Trophoblast cell (in vitro differentiated cells and primary cell): ENCODE measurements at places on chromosomes 6 and 20.

DNA sequence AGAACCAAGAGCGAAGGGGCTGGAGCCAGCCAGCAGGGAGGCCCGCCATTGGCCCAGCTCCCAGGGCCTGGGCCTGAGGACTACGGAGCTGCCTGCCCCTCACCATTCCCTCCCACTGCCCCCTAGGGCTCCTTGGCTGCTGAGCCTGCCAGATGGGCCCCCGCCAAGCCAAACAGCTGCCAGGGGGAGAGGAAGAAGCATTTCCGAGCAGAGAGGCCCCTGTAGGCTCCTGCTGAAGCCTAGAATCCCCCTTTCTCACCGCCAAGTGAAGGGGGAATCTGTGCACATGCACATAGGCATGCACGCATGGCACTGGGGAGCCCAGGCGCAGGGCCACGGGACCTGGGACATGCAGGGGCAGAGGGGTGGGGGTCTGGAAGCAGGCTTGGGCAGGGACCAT, 28.5 kb upstream of the MRPS18A start:
- DNase-seq = no peak
- no peaks in the 10 kb centered on the region for H3K36me3 ChIP-seq
- no peak overlapping the region for H3K27ac ChIP-seq
- H3K4me1 ChIP-seq = no peaks in the 10 kb centered on the region
- no peak overlapping the region for H3K4me3 ChIP-seq
- H3K27me3 ChIP-seq = no peaks in the 10 kb centered on the region

DNA sequence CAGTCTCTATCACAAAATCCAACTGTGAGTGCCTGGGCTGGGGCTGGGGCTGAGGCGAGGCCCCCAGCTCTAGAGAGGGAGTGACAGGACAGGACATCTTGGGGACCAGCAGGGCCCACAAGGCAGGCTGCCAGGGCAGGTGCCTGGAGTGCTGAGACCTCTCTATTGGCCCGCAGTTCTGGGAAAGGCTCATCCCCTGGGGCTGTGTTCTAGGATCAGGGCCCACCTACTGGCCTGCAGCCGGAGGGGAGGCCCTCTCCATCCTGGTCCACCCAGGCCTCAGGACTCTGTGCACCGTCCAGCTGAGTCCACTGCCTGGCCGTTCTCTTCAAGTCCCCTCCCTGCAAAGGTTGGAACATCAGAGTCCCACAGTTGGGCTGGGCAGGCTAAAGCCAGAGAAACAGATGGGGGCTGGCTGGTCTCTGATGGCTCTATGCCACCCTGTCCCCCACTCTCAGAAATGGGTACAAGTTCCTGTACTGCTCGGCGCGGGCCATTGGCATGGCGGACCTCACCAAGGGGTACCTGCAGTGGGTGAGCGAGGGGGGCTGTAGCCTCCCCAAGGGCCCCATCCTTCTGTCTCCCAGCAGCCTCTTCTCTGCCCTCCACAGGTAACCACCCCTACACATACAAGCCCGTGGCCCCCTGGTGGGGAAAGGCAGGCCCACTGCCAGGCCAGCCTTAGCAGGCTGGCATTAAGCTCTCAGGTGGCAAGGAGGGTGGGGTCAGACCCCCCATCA, 9.0 kb downstream of the EMILIN3 start:
- no peak for DNase-seq
- no peak overlapping the region for H3K4me3 ChIP-seq
- no peaks in the 10 kb centered on the region for H3K36me3 ChIP-seq
- H3K27ac ChIP-seq = no peak overlapping the region

DNA sequence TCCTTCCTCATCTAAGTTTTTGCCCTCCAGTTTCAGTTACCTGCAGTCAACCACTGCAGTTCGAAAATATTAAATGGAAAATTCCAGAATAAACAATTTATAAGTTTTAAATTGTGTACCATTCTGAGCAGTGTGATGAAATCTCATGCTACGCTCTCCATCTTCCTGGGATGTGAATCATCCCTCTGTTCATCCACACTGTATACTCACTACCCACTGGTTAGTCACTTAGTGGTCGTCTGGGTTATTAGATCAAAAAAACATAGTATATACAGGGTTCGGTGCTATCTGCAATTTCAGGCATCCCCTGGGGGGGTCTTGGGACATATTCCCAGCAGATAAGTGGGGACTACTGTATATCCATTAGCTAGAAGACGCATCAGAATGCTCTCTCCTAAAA, 151.9 kb upstream of the SLC22A16 start:
- no peak overlapping the region for H3K27ac ChIP-seq
- H3K36me3 ChIP-seq = peaks cover 2% of the 10 kb centered on the region
- no peak overlapping the region for H3K4me3 ChIP-seq
- no peaks in the 10 kb centered on the region for H3K27me3 ChIP-seq

DNA sequence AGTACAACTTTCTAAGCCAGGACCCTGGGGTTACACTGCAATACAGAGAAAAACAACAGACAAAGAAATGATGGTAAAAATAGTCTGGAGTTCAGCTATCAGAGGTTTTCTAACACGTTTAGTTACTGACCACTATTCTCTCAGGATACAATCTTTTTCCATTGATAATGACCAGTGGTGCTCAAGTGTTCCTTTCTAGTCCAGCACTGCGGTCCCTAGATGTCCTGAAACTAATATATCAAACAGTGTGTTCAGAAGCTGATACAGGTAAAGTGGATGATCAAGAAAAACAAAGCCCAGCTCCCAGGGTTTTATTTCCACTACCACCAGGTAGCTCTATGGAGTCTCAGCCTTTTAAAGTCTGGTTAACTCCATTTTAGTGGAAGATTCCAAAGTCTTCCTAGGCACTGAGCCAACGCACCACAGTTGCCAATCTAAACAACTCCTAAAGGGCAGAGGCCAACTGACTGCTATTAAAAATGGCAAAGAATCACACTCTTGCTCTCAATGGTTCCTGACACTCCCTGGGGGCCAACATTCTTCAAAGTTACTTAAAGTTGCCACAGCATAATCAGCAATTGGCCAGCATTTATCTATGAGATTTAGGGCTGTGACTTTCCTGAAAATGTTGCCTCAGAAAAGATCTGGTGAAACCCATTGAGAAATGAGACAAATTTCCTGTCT, 38.2 kb downstream of the DZANK1 start:
- H3K36me3 ChIP-seq = no peaks in the 10 kb centered on the region
- no peak overlapping the region for H3K4me3 ChIP-seq
- no peaks in the 10 kb centered on the region for H3K27me3 ChIP-seq
- H3K4me1 ChIP-seq = no peaks in the 10 kb centered on the region
- H3K27ac ChIP-seq = no peak overlapping the region

DNA sequence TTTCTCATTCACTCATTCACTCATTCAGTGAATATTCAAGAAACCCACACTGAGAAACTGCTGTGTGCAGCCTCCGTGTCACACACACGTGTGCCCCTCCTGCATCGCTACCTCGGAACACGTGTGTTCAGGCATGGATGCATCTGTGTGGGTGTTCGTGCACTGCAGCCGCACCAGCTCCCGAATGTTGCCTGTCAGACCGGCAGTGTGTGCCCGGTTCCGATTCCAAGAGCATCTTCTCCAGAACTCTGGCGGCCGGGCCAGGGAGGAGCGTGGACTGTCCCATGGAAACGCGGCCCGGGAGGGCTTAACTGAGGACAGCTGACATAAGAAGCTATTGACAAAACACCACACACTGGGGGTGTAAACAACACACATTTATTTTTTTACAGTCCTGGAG, 216.0 kb downstream of the DLL1 start:
- no peaks in the 10 kb centered on the region for H3K36me3 ChIP-seq
- H3K27ac ChIP-seq = no peak overlapping the region
- no peaks in the 10 kb centered on the region for H3K4me1 ChIP-seq

DNA sequence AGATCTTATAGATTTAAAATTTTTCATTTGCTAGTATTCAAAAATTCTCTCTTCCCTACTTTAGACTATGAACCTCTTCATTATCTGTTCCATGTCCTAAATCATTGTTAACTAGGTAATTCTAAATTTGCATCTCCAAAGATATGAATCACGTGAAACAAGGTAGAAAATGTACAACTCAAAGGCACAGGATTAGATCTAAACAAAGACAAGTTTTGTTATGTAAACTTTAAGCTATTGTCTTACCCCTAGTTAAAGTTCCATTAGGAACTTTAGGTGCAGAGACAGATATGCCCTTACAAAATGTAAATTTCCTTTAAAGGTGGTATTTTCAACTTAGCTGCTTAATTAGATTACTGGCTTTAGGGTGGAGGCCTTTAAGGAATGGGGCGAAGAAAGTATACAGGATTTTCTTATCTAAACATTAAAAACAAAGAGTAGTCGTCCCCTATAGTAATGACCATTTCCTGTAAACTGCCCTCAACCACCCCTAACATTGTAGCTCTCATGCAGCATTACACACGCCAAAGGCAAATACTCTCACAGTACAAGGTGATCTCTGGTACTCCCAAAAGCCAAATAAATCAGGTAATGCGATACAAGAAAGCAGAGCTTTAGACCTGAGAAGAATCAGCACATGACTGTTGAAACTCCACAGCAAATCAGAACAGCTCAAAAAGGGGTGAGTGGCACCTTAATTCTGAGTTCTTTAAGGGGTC, 57.4 kb upstream of the MRAP2 start:
- H3K27ac ChIP-seq = no peak overlapping the region
- H3K4me1 ChIP-seq = no peaks in the 10 kb centered on the region
- H3K36me3 ChIP-seq = no peaks in the 10 kb centered on the region
- no peaks in the 10 kb centered on the region for H3K27me3 ChIP-seq
- H3K4me3 ChIP-seq = no peak overlapping the region
